SIG-M5 (cell line): ENCODE measurements at places on chromosomes 5 and 9.

DNA sequence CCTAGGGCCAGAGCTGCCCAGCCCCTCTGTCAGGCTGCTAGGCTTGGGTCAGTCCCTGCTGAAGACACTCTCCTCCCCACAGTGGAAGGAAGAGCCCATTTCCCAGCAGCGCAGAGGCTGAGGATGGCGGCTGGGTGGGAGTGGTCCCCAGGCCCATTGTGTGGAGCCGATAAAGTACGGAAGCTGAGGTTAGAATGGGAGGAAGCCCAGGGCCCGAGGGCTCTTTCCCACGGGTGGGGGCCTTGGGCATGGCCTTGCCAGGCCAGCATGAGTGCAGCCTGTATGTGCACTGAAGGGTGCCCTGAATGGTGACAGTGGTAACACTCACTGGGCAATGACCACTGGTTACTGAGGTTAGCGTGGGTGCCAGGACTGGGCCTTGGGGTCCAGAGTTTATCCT is 125.9 kb downstream of the RGS3 start:
- DNase-seq, result no peak

- no peak for DNase-seq
Measured at GRCh38 chr5:35083150-35083549, 35.4 kb upstream of the AGXT2 start.

DNA sequence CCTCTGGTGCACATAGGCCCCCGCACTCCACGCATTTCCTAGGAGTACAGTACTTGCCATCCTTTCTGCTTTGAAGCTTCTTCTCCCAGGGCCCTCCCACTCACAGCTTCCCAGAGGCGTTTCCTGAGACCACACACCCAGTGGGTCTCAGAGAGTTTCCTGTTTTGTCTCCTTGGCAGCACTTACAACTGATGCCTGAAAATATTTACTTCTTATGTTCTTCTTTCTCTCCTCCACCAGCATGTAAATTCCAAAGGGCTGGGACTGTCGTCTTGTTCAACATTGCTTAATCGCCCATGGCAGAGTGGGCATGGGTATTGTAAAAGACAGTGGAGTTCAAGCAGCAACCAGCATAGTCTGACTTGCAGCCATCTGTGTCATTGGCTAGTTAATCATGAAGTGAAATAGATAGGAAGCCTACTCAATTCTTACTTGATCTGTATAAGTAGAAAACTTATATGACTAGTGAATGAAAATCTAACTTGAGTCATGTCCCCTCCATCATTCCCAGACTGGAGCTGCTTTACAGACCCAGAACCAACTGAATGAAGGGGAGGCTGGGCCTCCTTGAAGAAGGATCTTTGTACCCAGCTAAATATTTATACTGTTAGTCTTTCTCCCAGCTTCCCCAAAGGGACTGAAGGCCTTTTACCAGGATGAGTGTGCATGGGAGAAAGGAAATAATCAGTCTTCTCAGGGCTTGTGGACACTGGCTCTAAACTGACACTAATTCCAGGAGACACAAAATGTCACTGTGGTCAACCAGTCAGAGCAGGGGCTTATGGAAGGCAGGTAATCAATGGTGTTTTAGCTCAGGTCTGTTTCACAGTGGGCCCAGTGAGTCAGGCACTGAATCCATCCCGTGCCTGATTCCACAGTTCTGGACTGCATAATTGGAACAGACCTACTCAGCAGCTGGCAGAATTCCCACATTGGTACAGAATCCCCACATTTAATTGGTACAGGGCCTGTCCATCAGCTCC is 116.4 kb downstream of the SV2C start:
- no peak for DNase-seq

DNA sequence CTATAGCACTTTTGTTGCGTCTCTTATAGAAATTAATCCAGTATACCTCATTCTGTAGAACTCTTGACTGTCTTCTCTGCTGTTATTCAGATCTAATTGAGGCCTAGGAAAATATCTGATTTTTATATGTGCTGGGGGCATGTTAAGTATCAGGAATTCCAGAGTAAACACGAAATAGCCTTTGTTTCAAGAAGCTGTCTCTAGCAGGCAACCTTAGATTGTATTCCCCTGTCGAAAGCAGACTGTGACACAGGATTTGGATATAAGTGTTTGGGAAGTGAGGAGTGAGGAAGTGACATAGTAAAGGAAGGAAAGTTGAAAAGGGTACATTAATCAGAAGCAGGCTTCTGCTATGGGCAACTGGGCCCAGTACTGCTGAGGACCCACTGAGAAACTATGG is 72.1 kb upstream of the RASA1 start:
- DNase-seq, result no peak

- DNase-seq, result no peak
Measured at GRCh38 chr9:116484492-116485061, 202.5 kb upstream of the TRIM32 start.

GRCh38 chr9:16608906-16609305 is 261.6 kb downstream of the BNC2 start:
- DNase-seq, result no peak

DNA sequence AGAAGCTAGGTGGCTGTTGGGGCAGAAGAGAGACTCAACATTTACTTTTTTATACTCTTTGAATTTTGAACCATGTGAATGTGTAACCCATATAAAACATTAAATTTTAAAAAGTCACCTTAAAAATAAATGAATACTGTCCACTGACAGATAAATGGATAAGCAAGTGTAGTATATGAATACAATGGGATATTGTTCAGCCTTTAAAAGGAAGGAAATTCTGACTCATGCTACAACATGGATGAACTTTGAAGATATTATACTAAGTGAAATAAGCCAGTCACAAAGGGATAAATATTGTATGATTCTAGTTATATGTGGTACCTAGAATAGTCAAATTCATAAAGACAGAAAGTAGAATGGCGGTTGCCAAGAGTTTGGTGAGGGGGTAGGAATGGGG is 113.9 kb downstream of the TMEM174 start:
- no peak for DNase-seq

- DNase-seq, result no peak
Measured at GRCh38 chr5:81300921-81301270, 491 bp upstream of the ZCCHC9 start.

GRCh38 chr9:70000469-70000868 is 43.2 kb upstream of the MAMDC2 start:
- DNase-seq, result no peak

DNA sequence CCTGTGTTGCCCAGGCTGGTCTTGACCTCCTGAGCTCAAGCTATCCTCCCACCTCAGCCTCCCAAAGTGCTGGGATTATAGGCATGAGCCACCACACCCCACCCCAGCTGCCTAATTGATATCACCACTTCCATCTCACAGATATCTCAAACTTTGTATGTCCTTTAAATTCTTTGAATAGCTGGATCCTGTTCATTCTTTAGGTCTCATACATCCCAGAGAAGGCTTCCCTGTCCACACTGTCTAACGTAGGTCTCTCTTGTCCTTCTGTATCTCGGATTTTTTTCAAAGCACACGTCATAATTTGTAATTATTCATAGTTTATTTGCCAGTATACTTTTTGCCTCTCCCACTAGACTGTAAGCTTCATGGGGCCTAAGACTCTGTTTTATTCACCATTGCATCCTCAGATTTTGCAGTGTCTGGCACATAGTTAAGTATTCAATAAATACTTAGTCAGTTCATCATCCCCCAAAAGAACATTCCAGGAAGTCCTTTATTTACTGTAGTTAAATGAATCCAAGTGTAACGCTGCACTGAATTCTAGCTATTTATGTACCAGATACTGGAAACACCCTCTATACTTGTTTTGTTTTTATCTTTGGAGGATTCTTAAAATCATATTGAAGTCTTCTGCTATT is 10.5 kb downstream of the ARSK start:
- no peak for DNase-seq

- DNase-seq, result no peak
Measured at GRCh38 chr9:11352612-11353011, 739.8 kb upstream of the PTPRD start.

DNA sequence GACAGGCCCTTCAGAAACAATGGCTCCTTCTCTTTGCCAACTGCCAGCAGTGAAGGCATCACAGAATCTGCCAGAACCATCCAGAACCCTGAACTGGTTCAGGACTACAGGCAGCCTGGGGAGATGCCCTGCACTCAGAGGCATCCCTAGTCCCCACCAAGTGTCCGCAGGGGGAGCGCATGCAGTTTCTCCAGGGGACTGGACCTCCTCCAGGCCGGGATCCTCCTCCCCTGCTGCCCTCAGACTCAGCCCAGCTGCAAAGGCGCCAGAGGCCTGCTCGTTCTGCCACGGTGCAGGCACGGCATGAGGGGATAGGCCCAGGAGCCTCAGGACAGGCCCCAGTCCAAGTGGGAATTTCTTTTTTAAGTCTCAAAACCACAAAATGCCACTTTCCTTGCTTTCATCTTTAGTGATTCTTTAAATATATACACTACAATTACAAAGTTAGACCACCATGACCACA is 72.0 kb downstream of the SEMA4D start:
- no peak for DNase-seq

GRCh38 chr5:171968531-171968930 is 37.9 kb downstream of the FBXW11 start:
- DNase-seq, result no peak

DNA sequence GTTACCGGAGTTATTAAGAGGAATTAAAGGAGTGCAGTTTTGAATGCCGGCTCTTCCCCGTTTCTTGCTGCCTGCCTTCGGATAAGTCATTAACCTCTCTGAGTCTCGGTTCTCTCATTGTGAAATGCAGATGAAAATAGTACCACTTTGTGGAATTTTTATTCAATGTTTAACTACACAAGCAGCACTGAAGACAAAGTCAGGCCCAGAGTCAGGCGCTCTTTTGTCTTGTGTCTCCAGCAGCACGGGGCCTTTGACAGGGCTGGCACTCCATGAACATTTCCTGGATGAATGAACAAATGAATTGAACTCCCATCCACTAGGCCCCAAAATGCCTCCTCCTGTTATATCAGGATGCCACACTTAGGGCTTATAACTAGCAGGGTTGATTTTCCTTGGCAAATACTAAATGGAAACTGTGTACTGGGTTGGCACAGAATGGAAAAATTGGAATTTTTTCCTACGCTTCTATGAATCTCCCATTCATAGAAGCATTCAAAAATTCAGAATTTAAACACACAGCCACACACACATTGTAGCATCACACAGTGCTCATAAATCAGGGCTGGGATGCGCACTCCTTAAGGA is 332.8 kb downstream of the MLLT3 start:
- no peak for DNase-seq

DNA sequence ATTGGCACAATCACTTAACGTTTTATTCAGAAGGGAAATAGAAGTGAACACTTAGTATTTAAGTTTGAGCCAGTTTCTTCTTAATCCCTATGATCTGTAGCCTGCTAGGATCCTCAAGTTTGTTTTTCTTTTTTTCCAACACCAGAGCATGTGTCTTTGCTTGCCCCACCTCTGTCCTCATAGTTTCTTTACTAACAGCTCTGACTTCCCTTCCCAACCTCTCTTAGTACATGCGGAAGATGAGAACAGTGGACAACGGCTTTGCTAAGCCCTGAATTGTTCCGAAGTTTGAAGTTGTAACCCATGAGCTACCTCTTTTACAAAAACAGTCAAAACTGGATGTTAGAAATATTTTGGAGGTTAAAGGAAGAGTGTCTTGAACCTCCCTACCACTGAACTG is 61.7 kb upstream of the TAF11L2 start:
- no peak for DNase-seq

- DNase-seq, result no peak
Measured at GRCh38 chr5:158039911-158040347, 181.0 kb upstream of the CLINT1 start.

DNA sequence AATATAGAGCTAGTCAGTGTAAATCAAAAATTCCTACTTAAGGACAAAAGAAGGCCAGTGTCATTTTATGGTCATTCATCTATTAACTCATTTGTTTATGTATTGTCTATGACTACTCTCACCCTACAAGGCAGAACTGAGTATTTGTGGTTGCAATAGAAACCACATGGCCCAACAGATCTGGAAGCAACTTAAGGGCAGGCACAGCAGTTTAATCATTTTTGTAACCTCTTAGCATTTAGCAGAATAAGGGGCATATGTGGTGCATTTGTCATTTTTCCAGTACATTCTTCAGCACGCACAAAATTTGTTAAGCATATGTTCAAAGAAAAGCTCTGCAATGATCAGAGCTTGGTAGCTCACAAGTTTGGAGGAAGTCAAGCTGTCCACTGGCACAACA is 1.1 kb downstream of the FKBP15 start:
- no peak for DNase-seq

- DNase-seq, result peak; percentile 32
Measured at GRCh38 chr5:59988396-59988795, 94.9 kb upstream of the PDE4D start.

DNA sequence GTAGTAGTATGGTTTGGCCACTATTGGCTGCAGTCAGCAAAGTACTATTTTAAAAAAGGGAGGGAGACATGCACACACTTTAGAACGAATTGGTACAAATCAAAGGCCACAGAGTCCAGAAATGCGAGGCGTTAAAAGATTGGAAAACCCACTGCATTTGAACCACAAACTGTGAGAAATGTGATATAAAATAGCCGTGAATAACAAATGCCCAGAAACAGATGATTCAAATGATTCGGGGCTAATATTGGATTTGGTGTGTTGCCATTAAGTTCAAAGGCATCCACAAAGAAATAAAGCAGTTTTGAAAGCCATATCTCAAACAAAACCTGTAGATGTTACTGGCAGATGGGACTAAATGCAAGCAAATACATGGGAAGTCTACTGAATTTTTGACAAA is 140.9 kb upstream of the HMHB1 start:
- no peak for DNase-seq

GRCh38 chr5:25570067-25570583 is 925.3 kb upstream of the CDH10 start:
- no peak for DNase-seq

GRCh38 chr5:146909255-146910068 is 30.9 kb upstream of the PPP2R2B start:
- DNase-seq, result no peak

- DNase-seq, result no peak
Measured at GRCh38 chr9:37512437-37512836, 26.7 kb downstream of the POLR1E start.

GRCh38 chr9:32136700-32137339 is 247.6 kb upstream of the ACO1 start:
- no peak for DNase-seq

GRCh38 chr5:172896465-172896864 is 62.4 kb downstream of the ERGIC1 start:
- DNase-seq, result no peak

GRCh38 chr5:179033004-179033580 is 9.5 kb downstream of the ZNF879 start:
- DNase-seq, result no peak

- no peak for DNase-seq
Measured at GRCh38 chr5:137379555-137380286, 119.4 kb downstream of the SPOCK1 start.

GRCh38 chr9:126504977-126505455 is 108.7 kb upstream of the LMX1B start:
- DNase-seq, result no peak

DNA sequence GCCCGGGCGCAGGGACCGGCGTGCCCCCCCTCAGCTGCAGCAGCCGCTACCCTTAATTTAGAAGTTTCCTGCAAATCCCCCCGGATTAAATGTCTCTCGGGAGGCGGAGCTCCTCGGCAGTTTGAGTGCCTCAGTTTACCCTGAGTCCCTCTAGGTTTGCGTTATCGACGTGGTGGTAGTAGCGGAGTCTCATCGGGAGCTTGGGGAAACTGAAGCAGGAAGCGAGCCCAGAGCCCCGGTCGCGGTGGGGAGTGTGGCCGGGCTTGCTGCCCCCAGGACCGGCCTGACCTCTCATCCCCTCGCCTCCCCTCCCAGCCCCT is 529 bp upstream of the TPM2 start:
- DNase-seq, result no peak

GRCh38 chr9:34267660-34268059 is 61.4 kb downstream of the KIF24 start:
- DNase-seq, result no peak
